ENCODE measurements at places on chromosomes 2 and 18. TPM values are rescaled to one million over a fixed set of nuclear protein-coding genes. Genes with fewer than 3 reads are reported as not detected.

DNA sequence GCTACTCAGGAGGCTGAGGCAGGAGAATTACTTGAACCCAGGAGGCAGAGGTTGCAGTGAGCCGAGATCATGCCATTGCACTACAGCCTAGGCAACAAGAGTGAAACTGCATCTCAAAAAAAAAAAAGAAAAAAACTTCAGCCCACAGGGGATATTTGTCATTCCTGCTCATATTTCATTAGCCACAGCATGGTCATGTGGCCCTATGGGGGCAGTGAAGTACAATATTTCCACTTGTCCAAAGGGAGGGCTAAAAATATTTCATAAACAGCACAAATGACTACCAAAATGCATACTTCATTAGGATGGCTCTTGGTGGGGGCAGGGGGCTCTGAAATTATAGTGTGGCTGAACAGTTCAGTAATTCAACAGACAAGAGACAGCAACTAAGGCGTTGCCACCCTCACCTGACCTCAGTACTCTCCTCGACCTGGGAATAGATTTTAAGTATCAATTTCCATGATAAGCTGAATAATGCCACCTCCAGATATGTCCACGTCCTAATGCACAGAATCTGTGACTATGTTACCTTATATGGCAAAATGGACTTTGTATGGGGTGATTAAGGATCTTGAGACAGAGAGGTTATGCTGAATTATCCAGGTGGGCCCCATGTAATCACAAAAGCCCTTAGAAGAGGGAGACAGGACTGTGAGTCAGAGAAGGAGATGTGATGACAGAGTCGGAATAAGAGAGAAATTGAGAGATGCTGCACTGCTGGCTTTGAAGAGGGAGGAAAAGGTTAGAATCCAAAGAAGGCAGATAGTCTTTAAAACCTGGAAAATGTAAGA lies 158.2 kb upstream of the CRIM1 start:
- no peak for DNase-seq

DNA sequence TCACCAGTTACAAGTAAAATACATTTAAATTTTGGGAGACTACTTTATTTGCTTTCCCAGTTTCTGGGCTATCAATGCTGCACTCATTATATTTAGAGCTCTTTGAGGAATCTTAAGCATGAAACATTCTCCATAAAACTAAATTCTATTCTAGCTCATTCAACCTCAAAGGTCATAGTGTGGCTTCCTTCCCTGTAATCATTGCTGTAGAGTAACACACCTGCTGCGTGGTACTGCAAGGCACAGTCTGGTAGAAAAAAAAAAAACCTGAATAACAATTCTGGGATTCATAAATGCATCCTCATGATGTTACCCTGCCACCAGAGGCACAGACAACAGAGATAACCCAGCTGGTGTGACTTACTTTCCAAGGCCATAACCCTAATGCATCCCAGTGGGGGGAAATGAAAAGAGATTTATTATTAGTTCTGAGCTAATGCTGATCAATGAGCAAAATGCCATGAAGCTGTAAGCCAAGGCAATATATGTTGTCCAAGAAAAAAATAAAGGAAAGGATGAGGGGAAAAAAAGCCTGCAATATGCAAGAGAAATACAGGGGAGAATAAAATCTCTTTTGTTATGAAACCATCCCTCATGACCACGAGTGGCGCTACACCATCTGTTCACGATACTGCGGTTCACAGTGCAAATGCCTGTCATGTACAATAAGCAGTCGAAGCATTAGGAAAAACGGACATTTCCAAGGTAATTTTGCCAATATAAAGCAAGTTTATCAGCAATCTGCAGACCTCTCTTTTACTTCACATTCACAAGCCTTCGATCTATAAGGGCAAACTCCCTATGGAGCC lies 1481.6 kb upstream of the PIK3C3 start:
- DNase-seq, result no peak

TMEM198 gene
- 2.5 TPM for polyA plus RNA-seq

C2orf74 gene
- polyA plus RNA-seq, result 17.9 TPM

DNA sequence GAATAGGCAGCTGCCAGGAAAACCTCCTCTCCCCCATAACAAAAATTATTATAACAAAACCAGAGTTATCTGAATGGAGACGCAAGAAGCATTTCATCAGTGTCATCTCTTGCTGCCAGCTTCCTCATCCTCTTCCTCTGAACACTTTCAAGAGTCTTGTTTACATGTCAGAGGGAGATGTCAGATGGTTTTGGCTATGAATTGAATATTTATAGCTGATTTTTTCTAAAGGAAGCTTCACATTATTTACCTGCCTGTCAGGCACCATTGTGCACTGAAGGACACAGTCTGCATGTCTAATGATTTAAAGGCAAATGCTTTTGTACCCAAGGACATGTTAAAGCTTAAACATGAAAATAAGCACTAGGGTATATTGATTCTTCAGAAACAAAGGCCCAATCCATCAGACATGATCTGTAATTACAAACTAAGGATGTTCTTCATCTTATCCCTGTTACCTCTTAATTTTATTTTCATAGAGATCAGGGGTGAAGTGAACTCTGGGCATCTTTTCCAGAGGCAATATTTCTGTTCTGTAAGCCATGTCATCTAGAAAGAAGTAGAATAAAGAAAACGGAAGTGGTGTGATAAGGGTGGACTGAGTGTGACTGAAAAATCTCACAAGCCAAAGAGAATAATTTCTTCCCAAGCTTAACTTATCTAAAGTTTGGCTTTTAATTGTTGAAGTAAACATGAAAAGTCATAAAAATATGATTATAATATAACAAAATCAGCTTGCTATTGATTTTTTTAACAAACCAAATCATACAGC lies 168.7 kb downstream of the ANKRD44 start:
- DNase-seq, result no peak

DNA sequence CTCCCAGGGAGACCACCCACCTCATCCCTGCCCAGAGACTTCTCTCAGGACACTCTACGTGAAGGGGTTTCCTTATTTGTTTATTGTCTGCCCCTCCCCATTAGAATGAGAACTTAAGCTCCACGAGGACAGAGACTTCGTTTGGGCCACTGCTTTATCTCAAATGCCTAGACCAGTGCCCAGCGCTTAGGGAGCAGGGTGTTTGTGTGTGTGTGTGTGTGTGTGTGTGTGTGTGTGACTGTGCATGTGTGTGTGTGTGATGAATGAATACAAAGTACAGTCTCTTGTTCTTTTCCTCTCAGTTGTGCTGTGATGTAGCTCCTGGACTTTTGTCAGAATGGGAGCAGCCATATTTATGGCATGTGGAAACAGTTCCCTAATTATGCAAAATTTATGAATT lies 34.4 kb upstream of the CABYR start:
- no peak for DNase-seq

STPG4 gene
- polyA plus RNA-seq, result 0.44 TPM

C1QL2 gene
- not detected for polyA plus RNA-seq

Data from right lung (tissue), 10 donors.